ENCODE measurements at places on chromosomes 13 and 19.

- DNase-seq: no peak
These were observed 48.4 kb downstream of the KCTD12 start for GRCh38 chr13:76837801-76838200.

- no peak for DNase-seq
These were observed 961.6 kb upstream of the MIR17HG start for GRCh38 chr13:90385781-90386489.

DNA sequence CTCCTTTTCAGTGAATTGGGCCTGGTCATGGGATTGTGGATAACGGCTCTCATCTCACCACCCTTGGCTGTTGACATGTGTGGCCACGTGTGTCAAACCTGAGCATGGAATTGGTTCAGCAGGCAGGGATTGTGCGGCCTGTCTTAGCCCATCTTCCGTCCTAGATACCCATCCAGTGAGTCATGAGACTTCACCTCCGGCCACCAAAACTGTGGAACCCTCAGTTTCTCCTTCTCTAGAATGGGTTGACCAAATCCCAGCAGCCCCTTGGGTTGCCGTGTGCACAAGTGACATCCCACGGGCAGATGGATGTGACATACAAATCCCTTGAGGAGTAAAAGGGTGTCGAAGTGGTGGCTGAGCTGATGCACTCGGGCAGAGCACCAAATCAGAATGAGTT lies 6.7 kb downstream of the GGN start:
- DNase-seq: no peak

GRCh38 chr13:106534639-106535551 lies 567 bp downstream of the EFNB2 start:
- no peak for DNase-seq

DNA sequence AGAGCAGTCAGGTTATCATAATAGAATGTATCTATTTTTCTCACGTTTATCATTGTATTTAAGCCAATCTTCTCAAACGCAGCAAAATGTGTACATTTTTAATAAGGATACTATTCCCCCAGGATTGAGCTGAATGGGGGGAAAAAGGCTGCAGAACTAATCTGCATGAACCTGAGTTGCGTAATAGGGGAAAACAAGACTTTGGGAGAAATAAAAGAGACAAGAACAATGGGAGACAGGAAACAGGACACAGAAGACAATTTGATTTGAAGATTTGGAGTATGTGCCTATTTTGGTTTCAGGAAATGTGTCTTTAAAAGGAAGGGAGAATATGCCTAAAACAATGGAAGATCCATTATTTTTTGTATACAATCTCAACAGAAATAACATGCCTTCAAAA lies 844.5 kb downstream of the DIAPH3 start:
- DNase-seq: no peak

- no peak for DNase-seq
These were observed 36.1 kb upstream of the TUBGCP3 start for GRCh38 chr13:112624040-112624439.

- no peak for DNase-seq
These were observed 24.3 kb downstream of the NFILZ start for GRCh38 chr19:8654591-8655339.

- no peak for DNase-seq
These were observed 24.1 kb upstream of the MIR17HG start for GRCh38 chr13:91323349-91323748.

- DNase-seq: no peak
These were observed 12.8 kb downstream of the ONECUT3 start for GRCh38 chr19:1765904-1766799.

GRCh38 chr19:8180018-8180417 lies 29.2 kb upstream of the CERS4 start:
- DNase-seq: no peak

DNA sequence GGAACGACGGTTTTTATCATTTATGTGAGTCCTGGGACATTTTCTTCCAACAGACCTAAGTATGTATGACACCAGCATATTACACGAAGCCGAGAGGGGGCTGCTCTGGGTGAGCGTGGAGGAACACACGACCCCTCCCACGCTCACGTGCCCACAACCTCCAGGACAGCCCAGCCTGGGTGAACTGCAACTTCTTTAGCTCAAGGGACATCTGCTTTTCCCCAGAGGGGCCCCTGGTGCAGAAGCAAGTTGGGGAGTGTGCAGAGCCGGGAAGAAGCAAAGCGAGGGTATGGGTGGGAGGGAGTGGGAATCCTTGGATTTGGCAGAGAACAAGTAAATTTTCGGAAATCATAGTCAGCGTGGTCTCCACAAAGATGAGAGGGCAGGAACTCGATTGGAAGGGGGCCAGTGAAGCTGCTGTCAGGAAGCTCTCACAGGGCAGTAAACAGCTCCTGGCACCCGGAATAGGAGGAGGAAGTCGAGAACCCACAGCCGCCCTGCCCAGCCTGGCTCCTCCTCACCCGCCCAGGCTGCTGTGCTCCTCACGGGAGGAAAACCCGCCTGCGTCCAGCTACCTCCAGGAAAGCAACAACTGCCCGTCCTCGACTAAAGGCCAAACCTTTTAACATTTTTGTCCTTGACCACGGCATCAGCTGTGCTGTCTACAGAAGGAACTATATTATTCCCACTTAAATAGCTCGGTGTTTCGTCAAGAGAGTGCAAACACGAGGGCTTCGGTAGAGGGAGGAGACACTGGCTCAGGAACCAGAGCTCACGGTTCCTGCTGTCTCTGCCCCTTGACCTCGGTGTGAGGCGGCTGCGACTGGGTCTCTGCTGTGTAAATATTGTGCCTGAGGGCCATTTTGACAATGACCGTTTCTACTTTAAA lies 17.2 kb upstream of the CFAP97D2 start:
- DNase-seq: no peak

Measured in brain pericyte (primary cell).